ENCODE measurements at places on chromosomes 16 and 17. TPM values are rescaled to one million over a fixed set of nuclear protein-coding genes. Genes with fewer than 3 reads are reported as not detected.

DNA sequence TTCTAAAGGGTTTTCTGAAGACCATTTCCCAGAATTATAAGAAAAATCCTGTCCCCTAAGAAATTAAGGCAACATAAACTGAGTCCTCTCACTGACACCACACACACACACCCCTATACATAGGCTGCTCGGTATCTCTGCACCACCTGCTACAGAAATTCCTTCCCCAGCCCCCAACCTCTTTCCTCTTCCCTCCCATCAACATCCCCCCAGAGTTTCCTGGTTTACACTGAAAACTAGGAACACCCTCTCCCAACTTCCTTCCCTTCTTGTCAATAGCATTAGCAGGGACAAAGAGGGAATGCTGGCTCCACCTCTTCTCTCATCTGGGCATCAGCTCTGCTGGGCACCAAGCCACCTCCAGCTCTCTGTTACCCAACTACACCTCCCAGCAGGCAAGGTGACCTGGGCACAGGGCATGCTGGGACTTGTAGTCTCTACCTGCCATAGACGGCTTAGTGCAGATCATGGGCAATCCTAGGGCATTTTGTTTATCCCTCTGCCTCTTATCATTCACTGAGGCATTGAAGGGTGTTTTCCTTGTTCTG lies 15.7 kb downstream of the CAVIN1 start:
- peak; percentile 65 for DNase-seq

LAT gene
- total RNA-seq = 12.4 TPM

DNA sequence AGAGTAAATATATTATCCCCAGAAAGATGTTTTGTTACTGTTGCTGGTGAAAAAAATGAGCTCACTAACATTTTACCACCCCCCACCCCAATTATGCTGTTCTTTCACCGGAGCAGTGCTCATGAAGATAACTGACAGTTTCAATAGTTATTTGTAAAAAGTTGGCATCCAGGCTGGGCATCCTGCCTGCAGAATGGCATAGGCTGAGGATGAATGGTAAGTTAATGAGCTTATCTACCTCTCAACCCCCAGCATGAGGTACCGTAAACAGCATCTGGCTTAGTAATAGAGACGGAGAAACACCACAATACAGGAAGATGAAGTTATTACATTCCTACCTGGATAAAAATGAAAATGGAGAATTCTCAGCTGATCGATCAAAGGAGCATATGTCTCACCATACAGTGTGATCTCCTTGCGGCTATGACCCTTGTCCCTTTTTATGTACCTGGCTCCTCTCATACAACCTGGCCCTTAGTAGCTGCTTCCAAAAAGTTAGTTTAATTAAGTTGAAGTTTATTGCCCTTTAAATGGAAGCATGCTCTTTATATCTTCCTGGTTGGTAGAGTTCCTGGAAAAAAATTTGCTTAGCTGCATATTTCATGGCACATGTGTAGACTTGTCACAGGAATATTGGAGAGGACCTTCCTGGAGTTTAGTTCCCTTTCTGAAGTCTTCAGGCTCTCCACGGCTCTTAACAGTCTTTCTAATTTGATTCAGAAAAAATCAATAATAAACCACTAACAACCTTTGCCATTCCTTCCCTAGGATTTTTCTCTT lies 61.2 kb upstream of the MPHOSPH6 start:
- DNase-seq = no peak

DNA sequence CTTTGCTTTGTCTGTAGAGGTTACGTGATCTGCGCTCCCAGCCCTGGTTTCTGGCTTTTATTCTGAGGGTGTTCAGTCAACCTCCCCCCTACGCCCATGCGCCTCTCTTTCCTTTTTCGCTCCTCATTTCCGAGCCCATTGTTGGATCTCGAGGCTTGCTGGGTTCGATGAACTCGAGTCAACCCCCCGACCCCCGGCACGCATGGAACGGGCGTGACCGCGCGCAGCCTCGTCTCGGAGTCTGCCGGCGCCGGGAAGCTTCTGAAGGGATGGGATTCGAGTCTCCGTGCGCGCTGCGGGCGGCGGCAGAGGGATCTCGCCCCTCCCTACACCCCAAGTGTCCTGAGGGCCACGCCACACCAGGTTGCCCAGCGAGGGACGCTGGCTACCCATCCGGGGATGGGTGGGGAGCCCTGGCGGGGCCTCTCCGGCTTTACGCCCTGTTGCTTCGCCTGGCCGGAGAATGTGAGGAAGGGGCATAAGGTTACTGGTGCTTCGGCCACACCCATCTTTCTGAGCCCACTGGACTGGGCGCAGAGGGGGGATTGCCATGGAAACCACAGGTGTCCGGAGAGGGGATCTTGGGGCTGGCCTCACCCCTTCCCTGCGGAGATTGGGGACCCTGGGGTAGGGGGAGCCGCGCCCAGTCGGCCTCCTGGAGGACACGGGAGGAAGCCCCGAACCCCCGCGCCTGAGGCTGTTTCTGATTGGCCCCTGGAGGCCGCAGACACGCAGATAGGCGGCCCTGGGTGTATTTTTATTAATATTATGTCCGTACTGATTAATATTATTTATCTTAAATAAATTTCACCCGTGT lies 1.8 kb downstream of the MAPT start:
- DNase-seq = no peak

DNA sequence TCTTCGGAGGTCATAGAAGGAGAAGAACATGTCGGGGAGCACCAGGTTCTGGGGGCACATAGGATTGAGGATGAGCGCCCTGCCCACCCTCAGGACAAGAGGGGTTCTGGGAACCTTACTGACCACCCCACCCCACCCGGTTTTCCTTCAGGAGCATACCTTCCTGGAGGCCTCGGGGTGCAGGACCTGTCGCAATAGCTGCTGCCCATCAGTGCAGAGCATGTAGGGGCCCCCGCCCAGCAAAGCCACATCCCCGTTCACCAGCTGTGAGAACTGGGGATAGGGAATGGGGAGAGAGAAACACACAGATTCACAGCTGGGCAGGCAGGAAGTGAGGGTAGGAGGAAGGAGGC lies 2.1 kb downstream of the ESRP2 start:
- DNase-seq = no peak

DNA sequence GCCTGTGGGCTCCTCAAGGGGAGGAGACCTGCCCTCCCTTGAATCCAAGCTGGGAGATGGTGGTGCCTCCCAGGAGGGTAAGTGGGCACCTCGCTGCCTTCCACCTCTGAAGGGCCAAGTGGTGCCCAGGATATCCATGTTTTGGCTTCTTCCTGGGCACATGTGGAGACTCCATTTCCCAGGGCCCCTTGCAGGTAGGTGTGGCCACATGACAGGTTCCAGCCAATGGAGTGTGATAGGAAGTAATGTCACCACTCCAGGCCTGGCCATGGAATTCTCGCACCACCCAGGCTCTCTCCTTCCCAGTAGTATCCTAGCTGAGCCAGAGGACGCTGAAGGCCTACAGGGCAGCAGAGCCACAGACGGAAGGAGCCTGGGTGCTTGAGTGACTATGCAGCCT lies 17.6 kb upstream of the PEMT start:
- no peak for DNase-seq

- no peak for DNase-seq
These were observed 110.6 kb upstream of the RBBP6 start for GRCh38 chr16:24428756-24429155.

DNA sequence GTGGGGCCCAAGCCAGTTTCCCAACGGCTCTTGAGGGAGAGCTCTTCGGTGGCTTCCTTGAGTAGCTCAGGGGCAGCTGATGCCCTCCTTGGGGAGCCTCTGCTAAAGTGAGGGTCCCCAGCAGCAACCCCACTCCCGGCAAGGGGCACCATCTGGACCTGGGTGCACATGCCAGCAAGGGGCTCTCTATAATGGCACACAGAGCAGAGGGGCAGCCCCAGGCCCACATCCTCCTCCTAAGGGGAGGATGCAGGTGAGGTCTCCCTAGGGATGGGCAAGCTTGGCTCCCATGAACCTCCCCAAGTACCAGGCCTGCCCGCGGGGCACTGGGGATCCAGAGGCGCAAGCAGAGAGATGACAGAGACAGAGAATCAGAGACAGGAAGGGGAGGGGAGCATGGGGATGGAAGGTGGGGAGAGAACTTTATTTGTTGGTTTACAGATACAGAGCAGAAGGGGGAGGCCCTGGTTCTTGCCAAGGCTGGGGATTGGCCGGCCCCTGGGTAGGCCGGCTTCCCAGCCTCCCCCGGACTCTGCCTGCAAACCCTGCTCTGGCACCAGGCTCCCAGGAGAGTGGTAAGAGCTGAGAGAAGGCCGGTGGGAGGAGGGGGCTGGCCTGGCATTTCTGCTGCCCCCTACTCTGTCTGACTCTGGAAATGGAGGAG lies 61.4 kb downstream of the SRCIN1 start:
- no peak for DNase-seq

ARHGAP44 gene
- total RNA-seq = not detected

SCNN1B gene
- total RNA-seq = 0.57 TPM

- DNase-seq = no peak
These were observed 11.9 kb downstream of the CTRL start for GRCh38 chr16:67919622-67920221.

TBC1D3K gene
- not detected for total RNA-seq

DNA sequence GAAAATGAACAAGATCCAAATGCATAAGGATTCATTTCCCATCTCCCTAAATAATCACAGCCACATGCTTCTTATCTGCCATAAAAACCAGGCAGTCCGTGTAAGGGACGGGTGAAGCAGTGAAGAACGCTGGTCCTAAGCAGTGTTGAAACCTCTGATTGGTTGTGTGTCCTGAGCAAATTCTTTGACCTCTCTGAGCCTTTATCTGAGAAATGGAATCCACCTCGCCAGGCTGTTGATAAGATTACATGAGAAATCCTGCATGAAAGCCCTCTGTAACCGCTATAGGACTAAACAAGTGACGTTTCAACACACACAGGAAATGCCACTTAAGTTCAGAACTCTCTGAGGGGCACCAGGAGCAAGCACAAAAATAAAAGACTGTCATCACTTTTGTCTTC lies 26.8 kb downstream of the GAS7 start:
- DNase-seq = no peak

GRCh38 chr16:74297145-74297665 lies 591 bp downstream of the PSMD7 start:
- DNase-seq = no peak

- no peak for DNase-seq
These were observed 11.2 kb downstream of the IRF8 start for GRCh38 chr16:85909932-85910853.

DNA sequence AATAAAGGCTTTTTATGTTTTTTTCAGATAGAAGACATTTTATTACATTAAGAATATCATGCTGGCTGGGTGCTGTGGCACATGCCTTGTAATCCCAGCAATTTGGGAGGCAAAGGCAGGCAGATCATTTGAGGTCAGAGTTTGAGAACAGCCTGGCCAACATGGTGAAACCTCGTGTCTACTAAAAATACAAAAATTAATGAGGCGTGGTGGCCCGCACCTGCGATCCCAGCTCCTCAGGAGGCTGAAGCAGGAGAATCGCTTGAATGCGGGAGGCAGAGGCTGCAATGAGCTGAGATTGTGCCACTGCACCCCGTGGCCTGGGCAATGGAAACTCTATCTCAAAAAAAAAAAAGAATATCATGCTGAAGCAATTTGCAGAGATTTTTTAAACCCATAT lies 29.1 kb upstream of the HAPSTR1 start:
- no peak for DNase-seq

- no peak for DNase-seq
These were observed 137.4 kb upstream of the COX10 start for GRCh38 chr17:13931800-13932460.

- no peak for DNase-seq
These were observed 13.1 kb upstream of the PRR35 start for GRCh38 chr16:546909-547770.

GRCh38 chr17:53142890-53143289 lies 679.8 kb upstream of the KIF2B start:
- no peak for DNase-seq
